ENCODE measurements at places on chromosomes 6 and 20. TPM values are rescaled to one million over a fixed set of nuclear protein-coding genes. Genes with fewer than 3 reads are reported as not detected.

PSORS1C1 gene
- 1.9 TPM for total RNA-seq

ARFGEF2 gene
- 39.1 TPM for total RNA-seq

KCNB1 gene
- total RNA-seq, result 0.81 TPM

HUS1B gene
- not detected for total RNA-seq

EYA2 gene
- 1.5 TPM for total RNA-seq

HLA-DPA1 gene
- total RNA-seq, result 42.8 TPM

TOMM6 gene
- total RNA-seq, result 226 TPM

VSTM2L gene
- total RNA-seq, result 17.7 TPM

DACT2 gene
- 1.0 TPM for total RNA-seq

RRAGD gene
- total RNA-seq, result 126 TPM

RAMACL gene
- 0.43 TPM for total RNA-seq

DHX16 gene
- 20.6 TPM for total RNA-seq

TCP11 gene
- total RNA-seq, result not detected

SLPI gene
- 5.7 TPM for total RNA-seq

MAVS gene
- 35.0 TPM for total RNA-seq

Measured in Right ventricle myocardium inferior (tissue), 1 donor.